Neural crest cell (in vitro differentiated cells): ENCODE measurements at places on chromosomes 3 and 15.
A peak's percentile ranks its signal among the peaks of the same experiment; 100 is the strongest.

- DNase-seq = no peak
- no peak overlapping the region for H3K4me3 ChIP-seq
- H3K27me3 ChIP-seq = no peaks in the 10 kb centered on the region
- peaks cover 6% of the 10 kb centered on the region for H3K36me3 ChIP-seq
Observed at GRCh38 chr3:114034787-114035545, 21.4 kb downstream of the CCDC191 start.

- H3K4me3 ChIP-seq = peak overlapping the region; percentile 36
- no peak overlapping the region for H3K27ac ChIP-seq
- peaks cover 41% of the 10 kb centered on the region for H3K4me1 ChIP-seq
Observed at GRCh38 chr3:62370858-62371719, 2.3 kb downstream of the FEZF2 start.

DNA sequence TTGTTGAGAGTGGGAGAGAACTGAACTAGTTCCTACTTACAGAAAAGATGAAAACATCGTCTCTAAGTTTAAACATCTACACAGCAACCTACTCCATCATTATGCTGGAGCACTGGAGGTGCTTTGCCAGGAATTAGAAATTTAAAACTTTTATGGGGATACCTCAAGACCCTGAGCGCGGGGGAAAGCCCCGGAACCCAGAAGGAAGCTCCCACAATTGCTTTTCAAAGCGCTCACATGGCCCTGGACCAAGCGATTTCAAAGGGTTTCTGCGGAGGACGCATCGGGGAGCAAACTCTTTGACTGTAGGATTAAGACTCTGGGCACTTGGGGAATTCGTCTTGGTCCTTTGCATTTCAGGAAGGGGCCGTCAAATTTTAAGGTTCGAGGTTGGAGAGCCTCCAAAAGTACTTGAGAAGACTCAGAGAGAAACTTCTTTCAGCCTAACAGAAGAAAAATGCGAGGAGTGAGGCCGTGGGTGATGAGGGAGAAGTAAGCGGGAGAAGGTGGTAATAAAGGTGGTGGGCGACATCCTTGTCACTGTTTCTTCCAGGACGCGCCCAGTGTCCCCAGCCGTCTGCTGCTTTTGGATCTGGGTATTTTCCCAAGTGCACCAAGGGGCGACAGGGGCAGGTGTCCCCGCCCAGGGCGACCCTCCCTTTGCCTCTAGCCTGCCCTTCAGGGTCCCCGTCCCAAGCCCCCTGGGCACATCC is 591 bp downstream of the PROK2 start:
- H3K27me3 ChIP-seq = peaks cover 92% of the 10 kb centered on the region
- no peak for DNase-seq
- peak overlapping the region; percentile 56 for H3K4me3 ChIP-seq
- H3K36me3 ChIP-seq = no peaks in the 10 kb centered on the region

DNA sequence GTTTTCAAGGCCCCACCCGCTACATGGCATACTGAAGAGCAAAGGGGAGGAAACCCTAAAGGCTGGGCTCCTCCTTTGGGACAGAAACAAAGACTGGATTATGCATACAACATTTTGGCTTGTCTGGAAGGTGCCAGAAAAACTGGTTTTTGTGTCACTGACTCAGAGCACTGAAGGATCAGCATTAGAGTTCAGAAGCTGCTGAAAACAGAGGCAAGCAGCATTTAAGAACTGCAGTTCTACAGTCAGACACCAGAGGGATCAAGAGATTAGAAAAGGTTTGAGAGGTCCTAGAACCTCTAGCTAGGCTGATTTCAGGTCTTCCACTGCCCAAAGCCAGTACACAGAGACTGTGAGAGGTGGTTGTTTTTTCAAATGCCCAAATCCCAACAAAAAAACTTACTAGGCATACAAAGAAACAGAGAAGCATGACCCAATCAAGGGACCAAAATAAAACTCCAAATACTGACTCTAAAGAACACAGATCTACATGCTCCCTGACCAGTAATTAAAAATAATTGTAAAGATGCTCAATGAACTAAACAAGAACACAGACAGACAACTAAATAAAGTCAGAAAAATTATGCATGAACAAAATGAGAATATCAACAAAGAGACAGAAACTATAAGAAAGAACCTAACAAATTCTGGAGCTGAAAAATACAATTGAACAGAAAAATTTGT is 91.2 kb downstream of the SENP2 start:
- peaks cover 6% of the 10 kb centered on the region for H3K4me1 ChIP-seq
- H3K36me3 ChIP-seq = peaks cover 50% of the 10 kb centered on the region
- H3K27me3 ChIP-seq = no peaks in the 10 kb centered on the region

- H3K4me1 ChIP-seq = no peaks in the 10 kb centered on the region
- no peaks in the 10 kb centered on the region for H3K36me3 ChIP-seq
- H3K27me3 ChIP-seq = no peaks in the 10 kb centered on the region
- no peak for DNase-seq
- no peak overlapping the region for H3K4me3 ChIP-seq
Observed at GRCh38 chr15:35912196-35912595, 366.2 kb upstream of the DPH6 start.

DNA sequence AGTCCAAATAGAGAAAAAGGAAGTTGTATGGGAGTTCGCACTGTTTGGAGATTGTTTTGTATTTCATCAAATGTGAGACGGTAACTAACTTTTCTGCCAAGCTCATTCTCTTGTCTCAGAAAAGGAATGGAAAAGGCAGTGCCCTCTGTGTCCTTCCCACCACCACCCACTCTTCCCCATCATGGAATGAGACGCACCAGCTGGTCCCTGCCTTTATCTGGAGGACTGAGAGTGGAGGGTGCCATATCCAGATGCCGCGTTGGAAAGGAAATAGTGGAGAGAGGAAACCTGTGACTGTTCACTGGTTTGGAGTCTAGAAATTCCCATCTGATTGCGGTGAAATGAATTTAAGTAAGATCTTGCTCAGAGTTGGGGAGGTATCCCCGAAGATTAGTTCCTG is 3.7 kb upstream of the CCK start:
- H3K4me3 ChIP-seq = no peak overlapping the region
- H3K27me3 ChIP-seq = peaks cover 71% of the 10 kb centered on the region

DNA sequence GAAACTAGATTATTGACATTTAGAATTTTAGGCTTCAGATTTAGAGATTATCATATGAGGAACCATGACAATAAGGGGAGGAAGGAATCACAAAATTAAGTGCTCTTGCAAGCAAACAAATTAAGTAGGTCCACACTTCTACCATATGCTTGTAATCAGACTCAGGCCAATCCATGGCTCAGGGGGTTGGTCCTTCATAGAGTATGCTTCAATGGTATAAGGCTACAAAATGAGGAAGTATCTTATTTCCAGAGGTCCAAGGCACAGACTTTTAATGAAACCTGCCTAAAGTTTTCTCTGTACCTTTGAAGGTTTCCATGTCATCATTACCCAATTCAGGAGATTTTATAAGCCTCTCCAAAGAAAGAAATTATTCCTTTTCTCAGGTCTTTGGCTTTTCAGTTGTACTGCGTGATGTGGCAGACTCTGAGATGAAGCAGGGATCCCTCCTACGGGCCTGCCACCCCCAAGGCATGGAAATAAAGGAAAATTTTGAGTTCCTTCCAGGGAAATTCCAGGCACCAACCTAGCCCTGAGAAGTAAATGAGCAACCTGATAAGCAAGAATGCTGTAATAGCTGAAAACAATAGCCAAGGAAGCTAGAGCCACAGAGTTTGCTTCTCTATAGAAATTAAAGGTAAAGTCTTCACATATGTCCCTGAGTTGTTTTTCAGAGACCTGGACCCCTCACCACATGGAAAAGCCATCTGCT is 36.3 kb downstream of the SERPINI2 start:
- no peaks in the 10 kb centered on the region for H3K4me1 ChIP-seq
- no peak for DNase-seq
- no peaks in the 10 kb centered on the region for H3K36me3 ChIP-seq
- H3K4me3 ChIP-seq = no peak overlapping the region
- H3K27ac ChIP-seq = no peak overlapping the region
- no peaks in the 10 kb centered on the region for H3K27me3 ChIP-seq

DNA sequence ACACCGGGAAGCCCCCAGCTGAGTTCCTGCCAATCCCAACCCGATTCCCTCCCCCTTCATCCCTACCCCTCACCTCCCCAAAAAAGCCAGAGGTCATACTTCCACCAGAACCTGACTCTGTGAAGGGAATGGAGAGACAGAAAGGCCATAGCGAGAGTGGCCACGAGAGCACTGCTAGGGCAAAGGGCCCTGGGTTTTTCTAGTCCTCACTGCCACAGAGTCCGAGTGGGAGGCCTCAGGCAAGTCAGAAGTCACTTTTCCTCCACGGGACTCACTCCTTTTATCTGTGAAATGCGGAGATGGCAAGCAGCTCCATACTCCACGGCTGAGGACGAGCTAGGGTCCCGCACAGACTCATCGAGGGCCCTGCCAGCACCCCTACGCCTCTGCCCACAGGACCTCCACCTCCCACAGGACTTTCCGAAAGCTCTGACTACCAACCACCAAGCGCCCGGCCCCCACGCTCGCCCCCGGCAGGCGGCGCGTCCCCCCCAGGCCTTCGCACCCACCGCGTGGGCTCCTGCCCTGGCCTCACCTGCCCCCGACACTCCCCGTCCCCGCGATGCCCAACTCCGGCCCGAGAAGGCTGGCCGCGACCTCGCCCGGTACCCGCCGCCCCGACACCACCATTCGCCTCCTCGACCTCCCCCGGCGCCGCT is 792 bp downstream of the ATP13A3 start:
- no peaks in the 10 kb centered on the region for H3K27me3 ChIP-seq
- peak overlapping the region; percentile 92 for H3K4me3 ChIP-seq
- peaks cover 3% of the 10 kb centered on the region for H3K36me3 ChIP-seq

DNA sequence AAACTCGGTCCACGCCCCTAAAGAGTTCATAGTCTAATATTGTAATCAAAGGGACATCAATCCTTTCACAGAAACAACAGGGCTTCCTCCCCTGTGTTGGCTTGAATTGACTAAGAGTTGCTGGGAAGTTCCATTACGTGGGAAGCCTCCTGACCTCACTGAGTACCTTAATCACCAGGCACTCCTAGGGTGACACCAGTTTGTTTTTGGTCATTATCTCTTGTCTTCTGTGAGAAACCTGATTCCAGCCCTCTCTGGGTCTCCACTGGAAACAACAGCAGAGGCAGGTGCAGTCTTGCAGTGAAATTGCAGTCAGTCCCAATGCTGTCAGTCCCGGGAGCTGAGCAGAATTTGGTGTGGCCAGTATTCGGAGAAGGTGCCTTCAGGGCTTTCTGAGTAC is 55.4 kb downstream of the BOC start:
- H3K36me3 ChIP-seq = peaks cover 24% of the 10 kb centered on the region
- H3K4me1 ChIP-seq = peaks cover 69% of the 10 kb centered on the region
- no peaks in the 10 kb centered on the region for H3K27me3 ChIP-seq
- no peak overlapping the region for H3K27ac ChIP-seq
- no peak for DNase-seq

DNA sequence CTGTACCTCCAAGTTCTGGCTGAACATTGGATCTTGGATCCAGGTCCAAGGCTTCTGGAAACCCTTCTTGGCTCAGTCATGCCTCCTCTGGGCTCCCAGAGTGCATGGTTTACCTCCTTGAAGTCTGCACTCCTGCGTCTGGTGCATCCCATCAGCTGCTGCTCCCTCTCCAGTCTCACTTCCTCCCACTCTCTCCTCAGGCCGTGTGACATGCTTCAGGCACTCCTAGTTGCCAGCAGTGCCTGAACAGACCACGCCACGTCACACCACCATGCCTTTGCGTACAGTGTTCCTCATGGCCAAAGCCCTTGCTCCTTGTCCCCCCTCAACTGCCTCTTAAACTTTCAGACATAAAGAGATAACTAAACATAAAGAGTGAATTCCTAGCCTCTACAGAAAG is 5.7 kb downstream of the GPR27 start:
- no peak for DNase-seq
- peaks cover 9% of the 10 kb centered on the region for H3K4me1 ChIP-seq
- H3K27ac ChIP-seq = no peak overlapping the region
- peaks cover 4% of the 10 kb centered on the region for H3K36me3 ChIP-seq

- DNase-seq = no peak
- no peaks in the 10 kb centered on the region for H3K27me3 ChIP-seq
- H3K4me3 ChIP-seq = no peak overlapping the region
- no peak overlapping the region for H3K27ac ChIP-seq
Observed at GRCh38 chr15:34890424-34890823, 79.1 kb downstream of the AQR start.
